CMK (cell line): ENCODE measurements at places on chromosomes 7 and 10.
A peak's percentile ranks its signal among the peaks of the same experiment; 100 is the strongest.

- no peak for DNase-seq
These were observed 1.0 kb upstream of the EPHB6 start for GRCh38 chr7:142853739-142854371.

- DNase-seq: no peak
These were observed 23.9 kb upstream of the FAM107B start for GRCh38 chr10:14798636-14799035.

- DNase-seq: no peak
These were observed 132.9 kb downstream of the BAMBI start for GRCh38 chr10:28810057-28810870.

DNA sequence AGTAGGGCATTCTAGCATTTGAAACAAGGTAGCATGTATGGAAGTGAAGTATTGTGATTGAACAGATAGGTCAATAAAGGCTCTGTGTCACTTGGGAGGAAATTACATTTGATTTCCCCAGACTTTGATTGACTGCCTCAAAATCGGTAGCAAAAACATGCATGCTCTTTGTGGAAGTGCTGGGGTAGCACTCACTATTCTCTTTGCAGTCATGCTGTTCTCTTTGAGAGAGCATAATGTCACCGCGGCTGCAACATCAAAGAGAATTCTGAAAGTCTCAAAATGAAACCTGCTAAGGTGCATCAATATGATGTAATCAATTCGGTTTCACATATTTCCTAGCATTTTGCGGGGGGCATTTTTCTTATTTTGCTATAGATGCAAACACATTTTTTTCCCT, 64.2 kb downstream of the ARMC3 start:
- DNase-seq: no peak

DNA sequence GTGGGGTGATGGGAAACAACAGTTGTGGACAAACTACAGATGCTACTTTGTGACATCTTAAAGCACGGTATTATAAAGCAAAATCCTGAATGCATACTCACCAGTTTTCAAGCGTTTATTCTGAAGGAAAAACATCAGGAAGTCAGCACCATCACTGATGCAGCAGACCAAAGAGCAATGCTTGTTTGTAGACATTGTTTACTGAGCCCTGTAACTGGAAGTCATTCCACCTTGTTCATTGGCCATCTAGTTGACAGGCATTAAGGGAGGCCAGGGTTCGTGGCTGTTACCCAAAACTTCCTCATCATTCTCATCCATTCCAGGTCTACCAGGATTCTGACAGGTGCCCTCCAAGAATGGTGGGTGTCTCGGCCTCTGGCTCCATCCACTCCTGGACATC, 55.3 kb upstream of the FAM204A start:
- DNase-seq: no peak

GRCh38 chr10:124125305-124126116, 32.1 kb upstream of the CHST15 start:
- no peak for DNase-seq

GRCh38 chr7:92809397-92809759, 27.0 kb downstream of the CDK6 start:
- DNase-seq: no peak

GRCh38 chr7:94313926-94314325, 80.8 kb upstream of the COL1A2 start:
- DNase-seq: no peak

- DNase-seq: no peak
These were observed 56.7 kb downstream of the DLG5 start for GRCh38 chr10:77869626-77870420.

- DNase-seq: no peak
These were observed 8.4 kb upstream of the LYZL1 start for GRCh38 chr10:29280488-29280840.

GRCh38 chr7:132720835-132721234, 144.6 kb upstream of the PLXNA4 start:
- DNase-seq: no peak

GRCh38 chr7:132666071-132666773, 90.0 kb upstream of the PLXNA4 start:
- no peak for DNase-seq

GRCh38 chr10:30036341-30036740, 23.0 kb downstream of the JCAD start:
- DNase-seq: no peak

DNA sequence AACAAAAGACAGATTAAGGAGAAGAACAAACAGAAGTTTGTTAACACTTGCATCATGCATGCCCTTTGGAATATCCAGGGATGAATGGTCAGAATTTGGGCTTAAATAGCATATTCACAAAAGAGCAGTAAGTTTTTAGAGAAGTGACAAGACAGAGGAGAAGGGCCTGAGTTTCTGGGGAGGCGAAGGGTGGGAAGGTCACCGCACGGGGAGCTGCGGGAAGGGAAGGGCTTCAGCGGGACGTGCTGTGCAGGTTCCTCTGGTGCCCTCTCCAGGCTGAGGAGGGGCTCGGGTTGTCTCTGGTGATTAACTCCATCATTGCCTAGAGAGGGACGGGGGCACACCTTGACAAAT, 10.4 kb upstream of the ZNF22 start:
- no peak for DNase-seq

DNA sequence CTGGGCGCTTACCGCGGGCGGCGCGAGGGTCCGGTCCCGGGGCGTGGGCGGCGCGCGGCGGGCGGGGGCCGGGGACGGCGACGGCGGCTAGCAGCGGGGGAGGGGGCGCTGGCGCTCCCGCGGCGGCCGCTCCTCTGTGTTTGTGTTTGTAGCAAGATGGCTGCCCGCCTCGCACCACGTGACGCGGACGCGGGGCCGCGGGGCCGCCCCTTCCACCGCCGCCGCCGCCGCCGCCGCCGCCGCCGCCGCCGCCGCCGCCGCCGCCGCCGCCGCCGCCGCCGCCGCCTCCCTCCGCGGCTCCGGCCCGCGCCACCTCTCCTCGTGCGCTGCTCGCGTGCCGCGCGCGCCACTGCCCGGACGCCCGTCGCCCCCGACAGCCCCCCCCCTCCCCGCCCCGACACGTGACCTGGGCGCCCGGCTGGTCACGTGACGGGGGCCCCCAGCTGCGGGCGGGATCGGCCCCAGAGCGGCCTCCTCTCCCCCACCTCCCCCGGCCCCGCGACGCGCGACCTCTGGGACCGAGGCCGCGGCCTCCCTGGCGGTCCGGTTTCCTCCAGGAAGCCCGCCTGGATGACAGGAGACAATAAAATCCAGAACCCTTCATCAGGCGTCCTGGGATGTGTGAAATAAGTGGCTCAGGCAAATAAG, at the start of gene GIGYF1:
GIGYF1 (minus strand) TSS at position 153 of the 648 bp plus-strand sequence. CDS start 6,012 bp downstream, outside the sequence.
- DNase-seq: no peak

DNA sequence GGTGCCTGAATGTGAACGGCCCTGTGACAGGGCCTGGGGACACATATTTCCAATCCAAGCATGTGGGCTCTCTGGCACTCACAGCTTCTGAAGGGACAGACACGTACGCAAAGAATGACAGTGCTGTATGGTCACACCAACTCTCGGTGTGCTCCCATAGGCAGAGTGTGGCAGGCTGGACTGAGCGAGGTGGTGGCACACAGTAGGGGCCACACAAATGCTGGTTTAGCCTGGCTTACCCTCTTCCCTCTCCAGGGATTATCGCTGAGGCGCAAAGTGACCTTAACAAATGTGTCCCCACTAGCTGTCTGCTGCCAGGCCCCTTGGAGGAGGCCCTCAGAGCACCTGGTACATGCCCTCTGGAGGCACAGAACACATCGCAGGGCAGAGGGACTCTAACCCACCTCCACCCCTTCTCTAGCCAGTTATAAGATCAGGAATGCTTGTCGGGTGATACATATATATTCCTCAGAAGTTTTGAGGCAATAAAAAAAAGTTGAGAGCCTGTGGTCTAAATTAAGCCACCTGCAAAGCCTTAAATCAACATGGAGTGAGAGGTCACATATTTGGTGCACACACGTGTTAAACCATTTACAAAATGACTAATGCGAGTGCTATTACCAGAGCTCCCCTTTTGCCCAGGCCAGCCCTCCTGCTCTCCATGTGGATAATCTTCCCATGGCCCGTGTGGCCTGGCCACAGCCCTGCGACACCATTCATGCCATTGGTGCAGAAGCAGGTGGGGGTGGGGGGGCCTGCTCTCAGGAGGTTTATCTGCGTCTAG, 262.8 kb upstream of the GRB10 start:
- no peak for DNase-seq

DNA sequence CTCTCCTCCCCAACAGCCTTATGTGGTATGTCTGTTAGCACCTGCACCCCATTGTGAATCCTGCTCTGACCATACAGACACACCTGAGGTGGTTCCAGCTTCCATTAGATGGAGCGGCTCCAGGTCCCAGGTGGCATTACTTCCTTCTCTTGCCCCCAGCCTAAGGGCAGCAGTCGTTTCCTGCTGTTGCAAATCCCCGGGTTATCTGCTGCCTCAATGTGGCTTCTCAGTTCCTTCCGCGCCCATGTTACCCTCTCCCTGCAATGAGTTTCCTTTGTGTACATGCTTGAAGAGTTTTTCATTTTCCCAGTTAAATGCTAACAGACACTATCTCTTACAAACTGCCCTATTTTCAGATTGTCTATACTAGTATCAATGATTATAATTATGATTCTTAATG, 62.8 kb upstream of the PRKCQ start:
- DNase-seq: peak; percentile 18

GRCh38 chr10:806451-807162, 117.1 kb upstream of the DIP2C start:
- DNase-seq: no peak

- DNase-seq: no peak
These were observed 761 bp downstream of the KCTD7 start for GRCh38 chr7:66629222-66630062.

DNA sequence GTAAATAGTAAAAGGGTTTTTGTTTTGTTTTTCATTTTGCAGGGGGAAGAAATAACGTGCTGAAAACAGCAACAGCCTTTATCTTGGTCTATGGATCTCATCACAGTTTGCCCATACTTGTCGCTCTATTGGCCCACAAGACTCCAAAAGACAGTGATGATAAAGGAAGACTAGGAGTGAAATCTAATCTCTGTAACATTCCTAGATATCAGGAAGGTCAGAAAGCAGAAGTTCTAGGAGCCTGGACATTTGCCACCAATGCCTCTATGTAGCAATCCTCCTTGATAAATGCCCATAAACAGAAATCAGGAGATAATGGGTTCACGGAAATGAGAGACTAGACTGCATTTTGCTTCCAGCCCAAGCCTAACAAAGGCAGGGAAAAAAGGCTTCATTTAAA, 8.9 kb downstream of the CUBN start:
- DNase-seq: no peak

DNA sequence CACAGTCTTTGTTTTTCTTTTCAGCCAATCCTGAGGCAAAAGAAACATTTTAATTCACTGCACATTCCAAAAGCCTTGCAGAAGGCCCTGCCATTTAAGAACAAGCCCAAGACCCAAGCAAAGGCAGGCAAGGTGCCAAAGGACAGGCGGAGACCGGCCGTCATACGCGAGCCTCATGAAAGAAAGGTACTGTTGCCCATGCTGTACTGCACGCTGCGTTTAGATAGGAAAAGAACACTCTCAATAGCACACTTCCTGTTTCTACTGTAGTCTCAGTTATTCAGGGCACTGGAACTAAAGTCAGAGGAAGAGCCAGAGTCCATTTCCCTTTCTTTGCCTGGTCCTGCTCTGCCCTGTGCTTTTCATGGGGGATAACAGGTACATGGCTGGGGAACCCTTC, 47.6 kb downstream of the BMS1 start:
- no peak for DNase-seq

GRCh38 chr7:90771281-90771680, 175.2 kb downstream of the CDK14 start:
- DNase-seq: no peak

DNA sequence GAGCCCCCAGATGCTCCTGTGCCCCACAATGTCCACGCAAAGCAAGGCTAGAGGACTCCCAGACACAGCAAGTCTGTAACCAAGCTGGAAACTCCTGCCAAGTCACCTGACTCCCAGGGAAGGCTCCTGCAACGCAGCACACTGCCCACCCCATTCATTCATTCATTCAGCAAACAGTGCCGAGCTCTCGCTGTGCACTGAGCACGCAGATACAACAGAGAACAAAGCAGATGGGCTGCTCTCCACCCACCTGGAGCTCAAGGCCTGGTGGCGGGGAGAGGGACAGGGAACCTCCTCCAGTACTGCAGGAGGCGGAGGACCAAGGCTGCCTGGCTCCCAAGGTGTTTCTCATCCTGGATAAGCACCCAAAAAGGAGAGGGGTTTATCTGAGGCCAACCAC, 8.6 kb downstream of the KCNH2 start:
- no peak for DNase-seq

DNA sequence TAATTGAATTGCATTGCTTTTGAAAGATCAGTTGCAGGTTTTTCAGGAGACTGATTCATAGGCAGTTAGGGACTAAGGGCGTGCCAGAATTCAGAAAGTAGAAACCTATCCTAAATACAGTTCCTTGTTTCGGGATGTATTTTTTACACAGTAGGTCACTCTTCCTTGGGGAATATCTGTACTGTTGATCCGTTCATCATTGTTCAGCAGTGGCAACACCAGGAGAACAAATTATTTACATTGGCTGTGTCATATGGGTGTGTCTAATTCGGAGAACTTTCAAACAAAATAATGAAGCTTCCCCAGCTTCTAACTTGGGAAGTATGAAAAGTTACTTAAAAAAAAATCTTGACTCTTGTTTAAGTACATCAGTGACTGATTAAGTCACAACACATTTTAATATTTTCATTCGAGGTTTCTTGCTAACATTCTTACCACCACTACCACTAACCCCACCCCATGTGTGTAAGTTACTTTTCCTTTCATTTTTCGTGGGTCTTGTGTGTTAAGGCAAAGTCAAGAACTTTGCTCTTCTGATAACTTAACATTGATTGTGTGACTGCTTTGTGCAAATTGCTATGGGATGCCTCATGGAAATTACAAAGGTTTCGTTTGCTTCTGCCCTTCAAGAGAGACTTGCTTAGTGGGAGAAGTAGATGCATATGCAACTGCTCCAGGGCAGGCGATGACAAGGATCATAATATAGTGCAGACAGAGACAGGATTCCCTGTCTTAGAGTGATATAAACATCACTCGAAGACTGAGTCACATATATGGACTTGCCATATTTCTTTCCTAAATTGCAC, 43.8 kb upstream of the RPA3 start:
- no peak for DNase-seq

DNA sequence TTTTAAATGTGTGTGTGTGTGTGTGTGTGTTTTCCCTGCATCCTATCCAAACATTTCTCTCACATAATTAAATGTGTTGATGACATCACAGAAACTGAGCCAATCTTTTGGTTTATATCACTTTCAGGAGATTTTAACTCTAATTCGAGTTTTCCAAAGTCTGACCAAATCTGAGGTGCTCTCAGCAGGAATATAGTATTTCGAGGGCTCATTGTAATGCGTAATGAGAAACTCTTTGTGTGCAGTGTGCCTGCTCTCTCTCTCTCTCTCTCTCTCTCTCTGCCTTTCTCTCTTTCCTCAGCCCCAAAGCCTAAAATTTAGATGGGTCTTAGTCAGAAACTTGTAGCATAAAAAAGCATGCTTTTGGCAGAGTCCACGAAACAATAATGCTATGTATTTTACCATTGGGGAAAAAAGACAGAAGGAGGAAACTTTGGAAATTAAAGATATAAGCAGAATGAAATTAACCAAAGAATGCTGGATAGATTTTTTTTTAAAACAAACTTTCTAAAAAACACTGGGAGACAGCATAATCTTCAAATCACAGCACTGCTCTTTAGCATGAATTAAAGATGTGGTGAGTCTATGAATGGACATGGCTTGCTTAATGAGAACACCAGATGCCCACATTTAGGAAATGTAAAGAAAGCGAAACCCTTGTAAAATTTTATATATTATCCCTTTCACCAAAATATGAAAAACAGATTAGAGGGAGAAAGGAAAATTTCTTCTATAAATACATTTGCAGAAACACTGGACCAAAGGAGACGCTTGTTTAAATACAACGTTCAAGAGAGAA, 206.8 kb upstream of the HABP2 start:
- DNase-seq: no peak
